ENCODE measurements at places on chromosomes 3 and 15.

DNA sequence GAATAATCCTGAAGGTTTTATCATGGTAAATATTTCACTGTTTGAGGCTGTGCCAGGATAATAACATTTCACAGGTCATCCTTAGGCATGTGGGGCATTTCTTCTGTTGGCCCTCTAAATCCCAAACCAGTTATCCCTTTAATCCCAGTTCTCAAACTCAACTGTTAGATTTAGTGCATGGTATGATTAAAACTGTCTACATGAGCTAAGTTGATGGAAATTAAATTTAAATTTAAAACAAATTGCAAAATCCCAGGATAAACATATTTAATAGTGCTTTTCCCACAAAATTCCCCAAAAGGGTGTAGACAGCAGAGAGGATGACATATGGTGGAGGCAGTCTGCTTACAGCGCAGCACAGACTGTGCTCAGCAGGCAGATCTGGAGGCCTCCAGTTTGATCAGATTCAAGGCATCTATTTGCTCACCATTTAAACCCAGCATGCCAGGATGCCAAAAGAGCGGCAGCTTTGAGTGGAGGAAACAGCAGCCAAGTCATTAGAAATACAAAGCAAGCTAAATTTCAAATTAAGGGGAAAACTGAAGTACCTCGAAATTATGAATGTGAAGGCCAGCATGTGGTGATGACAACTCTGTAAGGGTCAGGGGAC is 325.8 kb downstream of the KCNH8 start:
- no peak for DNase-seq

- DNase-seq, result no peak
These were observed 9.0 kb upstream of the THRB start for GRCh38 chr3:24503616-24504113.

DNA sequence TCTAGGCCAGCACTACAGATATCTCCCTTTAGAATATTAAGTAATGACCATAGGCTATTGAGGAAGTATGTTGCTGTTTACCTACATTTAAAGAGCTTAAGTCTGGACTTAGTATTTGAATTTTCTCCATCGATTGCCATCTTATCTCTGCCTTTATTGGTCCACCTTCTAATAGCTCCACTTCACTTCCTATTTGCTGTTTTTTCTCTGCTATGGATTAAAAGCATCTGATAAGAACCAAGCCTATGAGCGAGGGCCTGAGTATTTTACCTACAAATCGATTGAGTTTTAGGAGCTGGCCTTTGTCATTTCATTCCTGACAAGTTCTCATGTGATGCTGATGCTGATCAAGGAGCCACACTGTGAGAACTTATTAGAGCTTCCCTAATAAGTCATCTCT is 52.6 kb upstream of the AKAP13 start:
- no peak for DNase-seq

DNA sequence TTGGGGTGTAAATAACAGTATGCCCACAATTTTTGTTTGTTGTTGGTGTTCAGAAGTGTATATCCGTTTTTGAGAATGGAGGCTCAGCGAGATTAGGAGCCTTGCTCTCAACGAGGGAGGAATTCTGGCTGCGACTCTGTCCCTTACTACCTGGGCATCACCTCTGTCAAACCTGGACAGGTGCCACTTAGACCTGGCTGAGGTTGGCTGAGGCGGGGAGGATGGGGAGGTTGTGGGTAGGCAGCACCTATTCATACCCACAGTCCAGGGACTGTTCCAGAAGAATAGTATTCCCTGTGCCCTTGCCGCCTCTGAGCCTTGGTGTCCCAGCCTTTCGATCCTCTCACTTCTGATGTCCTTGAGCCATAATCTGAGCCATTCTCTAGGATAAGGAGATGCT is 99.9 kb downstream of the LINGO1 start:
- no peak for DNase-seq

GRCh38 chr3:142175478-142175877 is 26.1 kb upstream of the TFDP2 start:
- no peak for DNase-seq

- no peak for DNase-seq
These were observed 241.6 kb upstream of the COL8A1 start for GRCh38 chr3:99396651-99397275.

DNA sequence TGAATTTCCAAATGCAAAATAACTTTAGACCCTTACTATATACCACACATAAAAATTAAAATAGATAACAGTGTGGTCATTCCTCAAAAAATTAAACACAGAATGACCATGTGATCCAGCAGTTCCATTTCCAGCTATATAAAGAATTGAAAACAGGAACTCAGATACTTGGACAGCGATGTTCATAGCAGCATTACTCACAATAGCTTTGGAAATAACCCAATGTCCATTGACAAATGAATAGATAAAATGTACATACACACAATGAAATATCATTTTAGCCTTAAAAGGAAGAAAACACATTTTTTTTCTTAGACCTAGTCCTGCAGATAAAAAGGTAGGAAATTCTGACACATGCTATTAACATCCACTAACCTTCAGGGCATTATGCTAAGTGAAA is 26.7 kb downstream of the RAD51 start:
- DNase-seq, result no peak

- no peak for DNase-seq
These were observed 69.5 kb downstream of the FLNB start for GRCh38 chr3:58077596-58078285.

- no peak for DNase-seq
These were observed 359 bp downstream of the ARIH1 start for GRCh38 chr15:72474466-72474911.

GRCh38 chr15:58307313-58307961 is 124.4 kb upstream of the LIPC start:
- DNase-seq, result no peak

DNA sequence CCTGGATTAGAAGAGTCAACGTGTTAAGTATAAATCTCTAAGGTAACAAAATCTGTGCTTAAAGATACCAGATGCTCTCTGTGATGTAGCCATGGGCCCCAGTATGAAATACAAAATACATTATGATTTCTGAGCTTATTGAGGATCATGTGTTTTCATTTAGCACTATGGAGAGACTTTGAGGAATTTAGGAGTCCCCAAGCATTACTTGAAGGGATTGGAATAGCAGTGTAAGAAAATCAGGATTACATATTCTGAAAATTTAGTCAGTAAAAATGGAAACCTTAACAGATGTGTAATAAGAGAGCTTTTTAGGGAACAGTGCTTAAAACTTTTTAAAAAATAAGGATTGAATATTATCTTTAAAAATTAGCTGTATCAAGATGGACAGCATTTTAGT is 35.5 kb downstream of the ECT2 start:
- DNase-seq, result no peak

DNA sequence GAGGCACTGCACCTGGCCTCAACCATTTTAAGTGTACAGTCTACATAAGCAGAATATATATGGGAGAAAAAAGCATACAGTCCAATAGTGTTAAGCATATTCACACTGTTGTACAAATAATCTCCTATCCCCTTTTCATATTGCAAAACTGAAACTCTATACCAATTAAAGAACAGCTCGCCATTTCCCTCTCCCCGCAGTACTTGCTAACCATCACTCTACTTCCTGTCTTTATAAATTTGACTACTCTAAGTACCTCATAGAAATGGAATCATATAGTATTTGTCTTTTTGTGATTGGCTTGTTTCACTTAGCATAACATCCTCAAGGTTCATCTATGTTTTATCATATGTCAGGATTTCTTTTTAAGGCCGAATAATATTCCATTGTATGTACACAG is 21.6 kb upstream of the TASOR start:
- no peak for DNase-seq

GRCh38 chr15:91679447-91679846 is 174.1 kb upstream of the SLCO3A1 start:
- no peak for DNase-seq

DNA sequence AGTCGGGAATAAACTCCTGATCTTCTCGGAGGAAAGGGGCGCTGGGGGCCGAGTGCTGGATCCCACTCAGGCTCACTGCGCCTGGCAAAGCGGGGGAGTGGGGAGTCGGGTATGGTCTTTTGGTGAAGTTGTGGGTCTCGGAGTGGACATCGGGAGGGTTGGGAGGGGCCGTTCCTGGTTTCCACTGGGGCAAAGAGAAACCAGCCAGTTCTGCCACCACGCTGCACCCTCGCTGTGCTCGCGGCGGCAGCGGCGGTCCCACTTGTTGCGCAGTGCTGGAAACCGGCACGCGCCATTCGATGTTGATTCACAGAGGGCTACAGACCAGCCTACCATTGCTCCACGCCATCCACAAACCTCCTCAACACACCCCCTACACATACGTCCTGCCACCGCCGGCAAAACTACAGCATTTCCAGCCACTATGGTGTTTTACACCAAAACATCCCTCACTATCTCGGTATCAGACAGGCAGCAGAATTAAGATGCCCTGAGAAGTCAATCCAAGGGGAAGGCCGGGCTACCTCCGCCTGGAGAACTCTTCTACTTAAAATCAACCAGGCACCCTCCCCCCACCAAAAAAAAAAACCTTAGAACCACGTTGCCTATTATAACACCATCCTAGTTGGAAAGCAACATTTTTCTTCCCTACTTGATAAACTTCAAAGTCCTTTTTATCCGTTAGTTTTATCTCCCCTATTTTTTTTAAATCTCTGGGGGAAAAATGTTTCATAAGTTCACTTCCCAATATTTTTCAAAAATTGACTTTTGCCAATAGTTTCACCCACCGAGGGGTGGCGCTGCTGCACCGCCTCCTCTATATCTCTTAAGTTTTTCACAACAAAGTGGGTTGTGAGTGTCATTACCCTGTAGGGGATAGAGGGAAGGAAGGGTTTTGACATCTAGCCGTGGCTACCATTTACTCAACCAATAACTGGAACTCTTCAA is 3.6 kb downstream of the BCL6 start:
- peak; percentile 80 for DNase-seq

DNA sequence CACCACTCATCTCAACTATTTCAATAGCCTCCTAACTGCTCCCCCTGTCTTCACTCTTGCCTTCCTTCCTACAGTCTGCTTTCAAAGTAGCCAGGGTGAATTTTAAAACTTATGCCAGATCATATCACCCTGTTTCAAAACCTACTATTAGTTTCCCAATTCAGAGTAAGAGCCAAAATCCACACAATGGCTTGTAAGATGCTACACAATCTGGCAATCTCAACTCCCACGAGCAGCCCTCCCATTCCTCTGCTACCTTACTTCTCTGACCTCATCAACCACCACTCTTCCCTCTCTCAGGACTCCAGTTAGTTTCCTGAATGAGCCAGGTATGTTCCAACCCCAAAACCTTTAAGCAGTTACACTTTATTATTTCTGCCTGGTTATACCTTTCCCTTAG is 62.5 kb downstream of the VPS13C start:
- DNase-seq, result no peak

DNA sequence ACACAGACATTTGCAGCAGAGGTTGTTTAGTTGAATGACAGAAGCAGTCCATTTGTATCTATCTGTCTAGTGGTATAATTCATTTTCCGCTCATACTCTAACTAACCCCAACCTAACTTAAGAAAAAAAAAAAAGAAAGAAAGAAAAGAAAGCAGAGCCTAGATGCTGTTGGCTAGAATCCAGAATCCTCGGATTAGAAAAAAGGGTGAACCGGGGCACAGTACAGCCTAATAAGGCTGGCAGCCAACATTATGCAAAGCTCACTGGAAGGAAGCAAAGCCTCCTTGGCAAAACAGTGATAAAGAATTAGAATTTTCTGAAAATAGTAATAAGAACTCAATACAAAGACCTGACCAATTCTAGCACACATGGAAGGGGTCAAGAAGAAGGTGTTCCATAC is 640.8 kb downstream of the TUSC7 start:
- no peak for DNase-seq

GRCh38 chr3:190048932-190049441 is 71.7 kb downstream of the P3H2 start:
- no peak for DNase-seq

All from CD4-positive, alpha-beta T cell treated with Interleukin-15 for 4 hours (primary cell).